T47D (cell line): ENCODE measurements at places on chromosomes 11 and 22.
A peak's percentile ranks its signal among the peaks of the same experiment; 100 is the strongest.

DNA sequence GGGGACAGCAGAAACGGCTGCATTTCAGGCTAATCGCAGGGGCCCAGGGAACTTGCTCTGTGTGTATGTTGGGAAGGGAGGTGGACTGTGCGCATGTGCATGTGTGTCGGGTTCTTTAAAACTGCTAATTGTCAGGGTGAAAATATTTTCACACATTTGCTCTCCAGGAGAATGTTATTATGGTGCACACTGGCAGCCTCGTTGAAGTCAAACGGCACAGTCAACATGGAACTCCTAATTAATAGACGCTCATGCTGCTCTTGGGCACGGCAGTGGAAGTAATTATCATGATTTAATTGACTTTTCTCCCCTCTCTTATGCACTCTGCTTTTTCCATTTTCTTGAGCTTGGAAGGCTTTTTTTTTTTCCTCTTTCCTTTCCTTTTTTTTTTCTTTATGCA, 92.6 kb downstream of the TSPAN18 start:
- no peak for DNase-seq

DNA sequence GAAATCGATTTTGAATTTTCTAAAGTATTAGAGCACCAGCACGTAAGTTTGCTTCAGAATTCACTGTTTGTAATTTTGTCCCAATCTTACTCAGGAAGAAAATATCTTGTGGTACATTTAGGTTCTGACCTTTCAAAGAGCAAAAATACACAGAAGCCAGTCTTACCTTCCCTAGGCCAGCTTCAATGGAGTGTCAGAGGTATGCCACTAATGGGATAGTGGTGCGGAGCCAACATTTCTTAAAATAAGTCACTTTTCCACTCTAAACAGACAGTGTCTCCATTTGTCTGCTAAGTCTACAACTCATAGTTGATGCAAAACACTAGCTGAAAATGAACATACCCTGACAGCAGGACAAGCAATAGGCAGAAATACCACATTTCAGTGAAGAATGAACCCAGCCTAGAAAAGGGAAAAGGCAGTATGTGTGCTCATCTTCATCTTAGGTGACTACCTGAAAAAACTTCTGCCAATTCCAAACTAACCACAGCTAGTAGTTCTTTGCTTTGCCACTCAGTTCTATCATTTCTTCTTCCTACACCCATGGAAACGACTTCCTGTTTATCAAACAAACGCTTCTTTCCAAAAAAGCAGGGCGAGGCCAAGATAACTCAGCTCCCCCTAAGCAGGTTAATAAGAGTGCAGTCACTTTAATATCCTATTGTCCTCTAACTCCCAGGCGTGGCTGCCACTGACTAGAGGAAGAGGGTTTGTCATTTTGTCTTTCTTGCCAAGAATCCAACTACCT, 94.0 kb upstream of the APOA1 start:
- no peak for DNase-seq

GRCh38 chr22:47168441-47168840, 406.0 kb downstream of the TBC1D22A start:
- DNase-seq: no peak

DNA sequence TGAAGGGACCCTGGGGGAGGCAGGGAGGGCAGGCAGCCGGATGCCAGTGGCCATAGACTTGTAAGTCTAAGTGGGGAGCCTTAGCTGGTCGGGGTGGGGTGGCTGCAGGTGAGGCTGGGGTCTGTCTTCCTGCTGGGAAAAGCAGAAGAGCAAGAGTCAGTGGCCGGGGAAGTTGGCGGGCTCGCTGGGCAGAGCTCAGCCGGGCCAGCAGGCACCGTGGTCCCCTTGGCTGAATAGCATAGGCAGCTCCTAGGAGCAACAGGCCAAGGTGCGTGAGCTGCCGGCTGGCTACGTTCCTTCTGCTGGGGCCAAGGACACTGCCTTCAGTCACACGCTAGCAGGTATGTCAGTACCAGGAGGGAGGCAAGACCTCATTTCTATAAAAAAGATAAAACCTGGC, 67.8 kb upstream of the A4GALT start:
- DNase-seq: no peak

DNA sequence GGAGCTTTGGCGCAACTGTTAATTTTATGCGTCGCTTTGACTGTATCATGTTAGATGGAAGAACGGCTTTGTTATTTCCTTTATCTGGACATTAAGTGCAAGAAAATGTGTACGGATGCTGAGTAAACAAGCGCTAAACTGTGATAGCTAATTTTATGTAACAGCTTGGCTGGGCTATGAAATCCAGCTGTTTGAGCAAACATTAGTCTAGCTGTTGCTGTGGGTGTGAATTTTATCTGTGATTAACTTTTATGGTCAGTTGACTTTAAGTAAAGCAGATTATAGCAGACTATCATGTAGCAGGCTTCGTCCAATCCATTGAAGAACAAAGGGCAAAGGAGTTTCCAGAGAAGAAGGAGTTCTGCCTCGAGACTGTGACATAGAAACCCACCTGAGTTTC, 14.0 kb downstream of the OR8A1 start:
- DNase-seq: no peak

GRCh38 chr22:17925431-17925841, 98.9 kb downstream of the MICAL3 start:
- no peak for DNase-seq

- DNase-seq: peak; percentile 1
Observed at GRCh38 chr22:40857309-40857855, 434 bp downstream of the XPNPEP3 start.

DNA sequence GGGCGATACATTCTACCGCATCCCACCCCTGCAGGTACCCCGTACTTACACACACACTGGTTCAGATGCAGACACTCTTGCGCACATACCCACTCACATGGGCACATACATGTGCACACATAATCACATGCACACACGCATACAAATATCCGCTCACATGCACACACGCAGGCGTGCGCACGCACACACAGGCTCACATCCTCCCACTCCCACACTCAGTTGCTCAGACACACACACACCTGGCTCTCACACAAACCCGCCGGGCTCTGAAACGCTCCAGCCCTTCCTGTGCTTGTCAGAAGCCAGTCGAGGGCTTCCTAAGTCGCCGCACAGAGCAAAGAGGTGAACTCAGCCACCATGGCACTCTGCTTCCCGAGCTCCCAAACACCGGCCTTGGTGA, 164.5 kb downstream of the CRYBB2 start:
- DNase-seq: no peak

DNA sequence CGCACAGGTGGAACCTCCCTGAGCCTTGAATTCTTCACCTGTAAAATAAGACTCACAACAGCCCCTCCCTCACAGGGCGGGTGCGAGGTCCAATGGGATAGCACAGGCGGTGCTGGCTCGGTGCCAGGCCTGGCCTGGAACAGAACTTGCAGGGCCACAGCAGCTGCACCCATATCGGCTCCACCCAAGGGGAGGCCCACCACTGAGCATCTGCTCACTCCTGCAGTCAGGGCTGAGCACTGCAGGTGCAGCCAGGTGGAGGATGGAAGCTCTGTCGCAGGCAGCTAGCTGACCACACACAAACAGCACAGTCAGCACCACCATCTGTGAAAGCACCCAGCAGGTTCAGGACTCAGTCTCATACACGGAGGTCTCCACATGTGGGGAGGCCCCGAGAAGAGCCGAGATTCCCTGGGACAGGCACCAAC, 19.6 kb downstream of the VPS37C start:
- DNase-seq: peak; percentile 91

DNA sequence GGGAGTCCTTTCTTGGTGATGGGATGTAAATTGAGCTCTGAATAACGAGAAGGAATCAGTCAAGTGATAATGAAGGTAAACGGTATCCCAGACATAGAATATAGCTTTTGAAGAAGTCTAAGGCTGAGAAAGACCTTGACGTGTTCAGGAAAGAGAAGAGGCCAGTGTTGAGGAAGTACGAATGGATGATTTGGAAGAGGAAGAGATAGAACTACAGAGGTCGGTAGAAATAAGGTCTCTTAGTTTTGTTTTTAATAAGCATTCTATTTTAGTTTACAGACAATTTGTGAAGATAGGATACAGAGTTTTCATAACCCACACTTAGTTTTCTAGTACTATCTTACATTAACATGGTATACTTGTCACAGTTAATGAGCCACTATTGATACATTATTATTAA, 1598.1 kb downstream of the FAM181B start:
- no peak for DNase-seq

DNA sequence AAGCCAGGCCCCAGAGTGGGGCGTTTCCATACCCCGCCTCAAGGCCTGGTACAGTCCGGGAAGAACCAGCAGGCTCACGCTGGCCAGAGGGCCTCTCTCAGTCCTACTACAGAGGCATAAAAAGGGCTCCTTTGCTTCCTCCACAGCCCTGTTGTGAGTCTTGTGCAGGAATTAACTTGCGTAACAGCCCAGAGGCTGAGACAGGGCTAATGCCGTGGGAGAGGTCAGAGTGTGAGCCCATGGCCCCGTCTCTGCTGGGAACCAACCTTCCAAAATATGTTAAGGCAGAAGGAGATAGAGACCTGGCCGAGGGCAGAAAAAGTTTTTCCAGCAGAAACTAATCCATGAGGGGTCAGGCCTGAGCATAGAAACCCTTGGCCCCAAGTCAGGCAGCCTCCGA, 19.9 kb upstream of the TMEM184B start:
- DNase-seq: no peak

DNA sequence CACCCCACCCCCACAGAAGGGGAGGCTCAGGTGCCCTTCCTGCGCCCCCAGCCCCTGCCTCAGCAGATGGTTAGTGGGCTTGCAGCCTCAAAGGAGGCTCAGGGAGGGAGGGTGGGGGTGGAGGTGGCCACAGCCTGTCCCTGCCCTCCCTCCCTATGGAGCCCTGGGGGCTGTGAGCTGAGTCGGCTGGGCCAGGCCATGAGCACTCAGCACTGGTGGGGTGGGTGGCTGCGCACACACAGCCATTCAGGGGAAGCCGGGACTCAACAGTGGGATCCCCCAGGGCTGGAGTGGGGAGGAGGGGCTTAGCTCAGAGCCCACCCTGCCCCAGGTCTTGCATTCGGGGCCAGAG, 50.2 kb downstream of the FLRT1 start:
- no peak for DNase-seq

GRCh38 chr11:119742263-119742861, 13.4 kb upstream of the NECTIN1 start:
- no peak for DNase-seq

- DNase-seq: peak; percentile 68
Observed at GRCh38 chr11:68383976-68384501, 71.6 kb downstream of the LRP5 start.

- DNase-seq: peak; percentile 81
Observed at GRCh38 chr11:72703267-72704008, 29.2 kb upstream of the PDE2A start.

- DNase-seq: no peak
Observed at GRCh38 chr22:30266445-30267381, at the start of gene OSM. TSS of gene OSM (minus strand) at chr22:30266851. CDS start at chr22:30266799, 52 bp downstream.

DNA sequence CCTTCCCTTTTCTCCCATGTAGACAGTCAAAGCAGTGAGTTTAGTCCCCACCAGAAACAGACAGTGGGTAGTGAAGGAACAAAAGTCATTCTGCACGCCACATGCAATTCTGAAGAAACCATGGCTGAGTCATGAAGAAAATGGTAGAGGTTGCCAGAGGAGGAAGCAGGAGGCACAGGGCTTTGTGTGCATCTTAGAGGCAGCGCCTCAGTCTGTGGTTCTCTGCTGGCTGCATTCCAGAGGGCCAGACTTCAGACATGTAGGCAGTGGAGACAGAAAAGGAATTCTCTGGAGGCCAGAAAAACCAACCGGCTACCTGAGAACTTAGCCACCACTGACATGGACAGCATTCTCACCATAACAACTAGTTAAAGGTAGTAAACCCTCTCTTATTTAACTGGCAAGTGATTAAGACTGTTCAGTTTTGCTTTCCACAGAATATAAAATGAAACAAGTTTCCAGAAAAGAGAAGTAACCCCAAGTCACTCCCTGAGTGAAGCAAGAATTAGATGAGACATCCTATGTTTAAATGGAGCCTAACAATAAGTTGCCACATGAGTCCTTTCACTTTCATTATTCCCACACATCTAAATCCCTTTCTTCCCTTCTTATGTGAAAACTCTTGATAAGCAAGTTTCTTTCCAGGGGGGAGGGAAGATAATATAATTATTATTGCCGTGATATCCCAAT, 556.1 kb downstream of the SOX6 start:
- peak; percentile 5 for DNase-seq

- no peak for DNase-seq
Observed at GRCh38 chr22:42363892-42364291, 68.3 kb downstream of the NFAM1 start.

DNA sequence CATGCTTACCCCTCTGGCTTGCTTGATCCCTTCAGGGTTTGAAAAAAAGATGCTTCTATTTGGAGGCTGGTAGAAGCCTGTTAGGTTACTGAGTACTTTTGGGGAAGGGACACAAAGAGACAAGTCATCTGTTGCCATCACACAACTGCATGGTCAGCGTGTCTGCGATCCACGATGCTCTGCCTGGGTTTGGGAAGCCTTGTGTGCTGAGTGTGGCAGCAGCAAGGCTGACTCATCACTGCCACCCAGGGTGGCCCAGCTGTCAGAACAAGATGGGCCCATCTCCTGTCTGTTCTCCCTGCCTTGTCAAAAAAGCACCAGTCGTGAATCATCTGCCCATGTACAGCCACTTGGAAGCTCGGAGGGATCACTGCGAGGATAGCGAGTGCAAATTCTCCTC, 26.2 kb downstream of the UBASH3B start:
- no peak for DNase-seq

GRCh38 chr11:65444314-65445051, 21.9 kb downstream of the NEAT1 start:
- no peak for DNase-seq

DNA sequence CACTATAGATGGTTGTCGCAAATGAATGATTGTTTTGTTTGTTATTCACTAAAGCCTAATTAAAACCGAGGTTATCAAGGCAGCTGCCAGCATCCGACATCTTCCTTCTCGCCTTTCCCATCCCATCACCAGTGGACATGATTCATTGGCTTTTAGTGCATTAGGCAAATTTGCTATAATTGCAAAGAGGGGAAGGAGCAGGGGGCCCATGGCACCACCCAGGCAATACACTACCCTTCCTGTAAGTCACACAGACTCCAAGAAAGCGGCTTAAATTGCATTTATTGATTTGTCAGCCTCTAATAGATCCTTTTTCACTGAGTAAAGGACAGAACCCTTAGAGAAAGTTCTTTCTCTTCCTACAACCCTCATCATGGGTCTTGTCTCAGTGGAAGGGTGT, 169.2 kb upstream of the NCAM1 start:
- no peak for DNase-seq

DNA sequence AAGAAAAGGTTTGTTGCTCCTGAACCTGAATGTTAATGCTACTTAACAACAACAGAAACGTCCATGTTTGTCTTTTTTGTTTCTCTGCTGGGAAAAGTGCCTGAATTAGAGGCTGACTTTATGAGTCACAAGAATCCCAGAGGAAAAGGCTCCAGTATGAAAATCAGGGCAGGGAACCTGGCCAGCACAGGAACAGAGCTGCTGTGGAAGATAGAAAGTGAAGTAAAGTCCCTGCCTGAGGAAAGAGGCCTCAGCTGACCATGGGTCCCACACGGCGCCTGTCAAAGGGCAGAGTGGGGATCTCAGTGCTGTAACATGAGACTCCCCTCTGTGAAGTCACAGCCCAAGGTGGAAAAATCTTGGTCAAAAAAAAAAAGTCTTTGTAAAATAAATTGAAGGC, 632.3 kb upstream of the CCDC90B start:
- DNase-seq: no peak
